ENCODE measurements at places on chromosomes 4 and X.

DNA sequence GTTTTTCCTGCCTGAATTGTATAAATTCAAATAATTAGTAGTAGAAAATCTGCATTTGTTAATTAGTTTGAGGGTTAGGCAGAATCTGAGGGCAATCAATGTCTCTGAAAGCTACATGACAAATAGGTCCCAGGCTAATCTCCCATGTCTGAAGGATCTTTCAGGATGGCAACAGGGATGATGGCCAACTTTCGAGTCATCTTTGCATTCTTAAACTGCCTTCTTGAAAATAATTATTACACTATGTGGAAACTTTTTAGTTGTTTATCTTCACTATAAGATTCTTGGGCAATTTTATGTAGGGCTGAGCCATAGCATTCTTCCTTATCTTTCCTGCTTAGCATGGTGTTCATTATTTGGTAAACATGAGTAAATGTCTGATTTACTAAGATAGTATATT, 490.3 kb upstream of the EPHA5 start:
- no peak for DNase-seq

DNA sequence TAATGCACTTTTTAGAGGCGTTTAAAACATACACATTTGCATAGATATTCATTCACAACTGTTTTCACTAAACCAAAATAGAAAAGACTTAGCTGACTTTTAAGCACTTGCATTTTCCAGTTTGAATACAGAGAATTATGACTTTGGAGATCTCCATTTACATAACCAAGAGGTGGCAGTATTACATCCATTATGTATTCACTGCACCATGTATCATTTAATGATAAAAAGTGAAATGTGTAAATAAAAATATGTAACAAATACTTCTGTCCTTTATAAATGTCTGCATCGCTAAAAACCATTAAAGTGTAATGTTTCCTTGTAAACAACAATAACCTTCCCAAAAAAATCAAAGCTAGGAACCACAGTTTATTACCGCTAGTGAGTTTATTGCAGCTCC, 413.2 kb downstream of the FGF13 start:
- peak; percentile 4 for DNase-seq

DNA sequence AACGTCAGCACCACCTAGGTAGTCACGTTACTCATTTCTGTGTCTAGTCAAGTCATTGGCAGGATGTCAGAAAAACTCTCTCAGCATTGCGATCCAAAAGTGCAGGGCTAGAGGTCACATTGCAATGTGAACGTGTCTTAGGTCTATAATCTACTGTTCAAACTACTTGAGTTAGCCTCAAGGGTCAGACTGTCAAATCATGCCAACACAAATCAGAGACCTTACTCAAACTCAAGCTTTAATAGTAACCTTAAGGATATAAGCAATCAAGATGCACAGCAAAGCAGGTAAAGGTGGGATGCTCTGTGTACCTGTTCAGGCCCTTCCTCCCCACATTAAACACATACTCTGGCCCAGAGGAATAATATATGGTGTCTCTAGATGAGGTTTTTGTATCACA, 114.4 kb upstream of the NOCT start:
- DNase-seq: no peak

GRCh38 chrX:44431194-44431593, 87.7 kb upstream of the EFHC2 start:
- peak; percentile 15 for DNase-seq

DNA sequence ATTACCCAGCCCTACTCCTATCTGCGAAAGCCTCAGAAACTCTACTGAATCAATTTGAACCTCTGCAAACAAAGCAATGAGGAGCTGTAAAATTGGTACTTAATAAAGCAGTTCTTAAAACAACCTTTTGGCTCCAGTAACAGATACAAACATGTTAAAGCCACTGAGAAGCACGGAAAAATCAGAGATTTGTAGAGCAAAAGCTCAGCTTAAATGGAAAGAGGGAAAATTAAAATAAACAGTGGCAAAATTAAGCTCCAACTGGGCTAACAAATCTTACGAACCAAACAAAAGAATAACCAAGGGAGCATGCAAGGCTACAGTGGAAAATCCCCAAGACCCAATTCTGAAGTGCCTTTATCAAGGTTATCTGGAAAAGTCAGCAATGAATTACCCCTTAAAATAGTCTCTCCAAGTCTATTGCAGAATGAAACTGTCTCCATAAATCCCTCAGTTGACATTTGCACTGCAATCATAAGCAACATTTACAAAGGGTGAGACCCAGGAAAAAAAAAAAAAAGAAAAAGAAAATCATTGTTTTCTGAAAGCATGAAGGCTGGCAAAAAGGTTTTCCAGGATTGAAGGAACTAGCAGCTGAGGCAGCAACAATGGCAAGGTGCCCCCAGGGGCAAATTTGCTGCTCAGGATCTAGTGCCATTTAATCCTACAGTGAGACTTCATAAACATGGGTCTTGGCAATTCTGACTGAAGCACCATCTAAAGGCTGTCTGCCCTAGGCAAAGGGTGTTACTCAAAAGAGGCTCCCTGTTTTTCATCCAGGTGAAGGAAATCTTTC, 40.1 kb downstream of the USP46 start:
- no peak for DNase-seq

GRCh38 chr4:140106289-140106844, 47.6 kb downstream of the MAML3 start:
- no peak for DNase-seq

DNA sequence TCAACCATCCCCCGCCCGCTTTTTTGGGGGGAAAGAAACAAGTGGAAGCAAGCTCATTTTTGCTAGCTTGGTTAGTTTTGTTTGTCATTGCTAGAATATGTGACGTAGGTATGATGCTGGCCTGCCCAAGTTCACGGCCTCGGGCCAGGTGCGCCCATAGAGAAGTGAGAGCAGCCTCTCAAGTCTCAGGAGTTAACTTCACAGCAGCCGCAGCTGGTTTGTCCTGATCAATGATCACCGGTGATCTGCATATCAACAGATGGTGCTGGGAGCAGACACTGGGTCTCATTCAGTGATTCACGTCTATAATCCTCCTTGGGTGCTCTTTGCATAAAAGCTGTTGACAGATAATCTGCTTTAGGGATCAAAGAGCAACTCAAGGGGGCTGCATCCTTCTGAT, 50.1 kb downstream of the ENPP6 start:
- DNase-seq: no peak

GRCh38 chr4:25033526-25033925, 2.8 kb upstream of the LGI2 start:
- no peak for DNase-seq

DNA sequence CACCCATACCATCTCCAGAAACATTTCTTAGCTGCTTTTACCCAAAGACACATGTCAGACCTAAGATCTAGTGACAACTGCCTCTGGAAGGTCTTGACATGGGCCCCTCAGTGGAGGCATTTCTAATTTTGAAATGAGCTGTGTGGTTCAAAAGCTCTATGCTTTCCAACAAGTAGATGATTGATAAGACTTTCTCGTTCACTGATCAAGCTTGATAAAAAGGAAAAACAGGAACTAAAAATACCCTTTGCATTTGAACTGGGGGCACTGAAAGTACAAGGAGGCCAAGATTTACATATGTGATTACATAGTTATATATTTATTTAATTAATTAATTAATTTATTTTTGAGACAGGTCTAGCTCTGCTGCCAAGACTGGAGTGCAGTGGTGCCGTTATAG, 61.3 kb upstream of the SCOC start:
- no peak for DNase-seq

GRCh38 chr4:120446051-120446567, 379.5 kb upstream of the MAD2L1 start:
- no peak for DNase-seq

All from stomach (tissue), 19 donors.